ENCODE measurements at places on chromosomes 6 and 20.

DNA sequence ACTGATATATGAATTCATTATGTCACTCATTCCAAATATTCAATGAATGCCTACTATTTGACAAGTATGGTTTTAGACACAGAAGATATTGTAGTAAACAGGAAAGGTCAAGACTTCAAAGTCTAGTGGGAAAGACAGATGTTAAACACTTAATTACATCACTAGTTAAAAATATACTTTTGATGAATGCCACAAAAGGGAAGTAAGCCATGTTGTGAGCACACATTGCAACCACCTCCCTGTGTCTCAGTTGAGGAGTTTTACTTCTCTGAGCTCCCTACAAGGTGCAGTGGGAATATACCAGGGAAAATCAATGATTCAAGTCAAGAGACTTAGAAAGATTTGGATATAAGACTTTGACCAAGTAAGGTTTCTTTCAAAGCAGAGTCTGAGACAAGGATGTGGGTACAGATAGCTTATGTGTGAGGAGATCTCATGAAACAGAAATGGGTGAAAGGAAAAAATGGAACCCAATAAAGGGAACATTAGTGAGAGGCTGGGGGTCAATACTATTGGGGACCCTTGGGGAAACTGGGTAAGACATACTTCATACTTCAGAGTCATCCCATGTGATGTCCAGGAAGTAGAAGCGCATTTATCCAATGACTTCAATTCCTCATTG, 503.7 kb downstream of the KIF16B start:
- no peak for DNase-seq

DNA sequence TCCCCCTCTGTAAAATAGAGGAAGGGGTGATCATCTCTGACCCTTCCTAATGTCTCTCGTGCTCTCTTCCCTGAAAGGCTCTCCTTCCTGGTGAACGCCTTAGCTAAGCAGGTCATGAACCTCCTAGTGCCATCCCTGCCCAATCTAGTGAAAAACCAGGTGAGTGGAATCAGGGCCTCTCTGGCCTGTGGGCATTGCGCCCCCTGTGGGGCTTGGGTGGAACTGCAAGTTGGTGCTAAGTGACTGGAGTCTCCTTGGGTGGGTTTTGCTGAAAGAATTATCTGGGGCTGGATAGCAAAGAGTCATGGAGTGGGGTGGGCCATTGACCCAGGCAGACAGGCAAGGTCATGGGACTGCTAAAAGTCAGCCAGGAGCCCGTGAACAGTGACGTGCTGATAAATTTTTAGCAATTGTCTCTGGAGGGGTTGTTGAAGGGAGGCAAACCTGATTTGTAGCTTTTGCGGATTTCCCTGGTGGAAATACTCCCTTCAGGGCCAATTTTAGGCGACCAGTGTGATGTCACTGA, 8.9 kb downstream of the BPIFB1 start:
- DNase-seq, result peak; percentile 76

DNA sequence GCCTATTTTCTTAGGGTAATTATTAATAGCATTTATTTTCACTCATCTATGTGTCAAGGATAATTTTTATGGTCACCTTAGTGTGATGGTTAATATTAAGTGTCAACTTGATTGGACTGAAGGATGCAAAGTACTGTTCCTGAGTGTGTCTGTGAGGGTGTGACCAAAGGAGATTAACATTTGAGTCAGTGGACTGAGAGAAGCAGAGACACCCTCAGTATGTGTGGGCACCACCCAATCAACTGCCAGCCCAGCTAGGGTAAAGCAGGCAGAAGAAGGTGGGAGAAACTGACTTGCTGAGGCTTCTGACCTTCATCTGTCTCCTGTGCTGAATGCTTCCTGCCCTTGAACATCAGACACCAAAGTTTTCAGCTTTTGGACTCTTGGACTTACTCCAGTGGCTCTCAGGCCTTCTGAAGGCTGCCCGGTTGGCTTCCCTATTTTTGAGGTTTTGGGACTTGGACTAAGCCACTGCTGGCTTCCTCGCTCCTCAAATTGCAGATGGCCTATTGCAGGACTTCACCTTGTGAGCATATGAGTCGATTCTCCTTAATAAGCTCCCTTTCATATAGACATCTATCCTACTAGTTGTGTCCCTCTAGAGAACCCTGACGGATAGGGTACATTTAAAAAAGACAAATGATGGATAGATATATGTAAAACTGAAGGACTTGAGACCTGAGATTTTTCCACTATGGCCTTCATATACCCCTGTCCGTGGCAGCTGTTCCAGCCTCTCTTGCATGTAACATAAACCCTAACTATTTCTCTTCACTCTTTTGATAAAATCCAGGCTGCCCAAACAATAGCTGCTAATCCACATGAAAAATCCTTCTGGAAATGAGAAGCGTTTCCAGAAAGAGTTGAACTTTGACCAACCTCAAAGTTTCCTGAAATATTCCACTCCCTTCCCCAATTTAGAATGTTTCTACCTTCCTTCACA, 62.1 kb upstream of the RGS17 start:
- no peak for DNase-seq

DNA sequence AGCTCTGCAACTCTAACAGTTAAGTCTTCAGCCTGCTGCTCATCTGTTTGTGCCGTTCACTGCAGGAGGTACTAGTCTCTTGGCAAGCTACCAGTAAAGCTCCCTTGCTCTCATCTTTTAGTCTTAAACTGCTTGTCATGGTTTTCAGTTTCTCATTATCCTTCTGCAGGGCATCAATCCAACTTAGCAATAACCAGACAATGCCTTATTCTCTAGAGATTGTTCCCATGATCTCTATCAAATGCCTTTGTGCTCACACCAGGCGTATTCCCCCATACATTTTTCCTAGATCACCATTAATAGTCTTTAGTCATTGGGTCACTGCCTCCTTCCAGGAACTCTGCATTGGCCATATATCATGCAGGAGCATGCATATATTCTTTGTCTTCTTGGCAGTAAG, 171.3 kb downstream of the GRM1 start:
- no peak for DNase-seq

DNA sequence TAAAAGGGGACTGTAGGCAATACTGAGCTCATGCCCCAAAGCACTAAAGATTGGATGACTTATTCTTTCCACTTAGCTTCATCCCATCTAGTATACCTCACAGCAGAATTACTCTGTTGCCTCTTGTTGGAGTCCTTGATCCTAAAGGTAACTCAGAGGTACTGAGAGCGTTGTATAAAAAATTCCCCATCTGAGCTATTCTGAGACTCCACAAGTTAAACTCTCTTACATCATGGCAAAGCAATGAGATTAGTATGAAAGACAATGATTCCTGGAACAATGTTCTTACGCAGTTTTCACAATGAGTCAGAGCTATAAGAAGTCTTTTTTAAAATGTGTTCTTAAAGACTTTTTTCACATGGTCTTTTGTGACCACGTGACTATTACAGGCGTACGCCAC, 370.1 kb downstream of the ADGRB3 start:
- no peak for DNase-seq

GRCh38 chr6:126042001-126042419, 55.7 kb downstream of the TRMT11 start:
- no peak for DNase-seq

- DNase-seq, result no peak
Measured at GRCh38 chr6:97177905-97178304, 105.1 kb downstream of the MMS22L start.

DNA sequence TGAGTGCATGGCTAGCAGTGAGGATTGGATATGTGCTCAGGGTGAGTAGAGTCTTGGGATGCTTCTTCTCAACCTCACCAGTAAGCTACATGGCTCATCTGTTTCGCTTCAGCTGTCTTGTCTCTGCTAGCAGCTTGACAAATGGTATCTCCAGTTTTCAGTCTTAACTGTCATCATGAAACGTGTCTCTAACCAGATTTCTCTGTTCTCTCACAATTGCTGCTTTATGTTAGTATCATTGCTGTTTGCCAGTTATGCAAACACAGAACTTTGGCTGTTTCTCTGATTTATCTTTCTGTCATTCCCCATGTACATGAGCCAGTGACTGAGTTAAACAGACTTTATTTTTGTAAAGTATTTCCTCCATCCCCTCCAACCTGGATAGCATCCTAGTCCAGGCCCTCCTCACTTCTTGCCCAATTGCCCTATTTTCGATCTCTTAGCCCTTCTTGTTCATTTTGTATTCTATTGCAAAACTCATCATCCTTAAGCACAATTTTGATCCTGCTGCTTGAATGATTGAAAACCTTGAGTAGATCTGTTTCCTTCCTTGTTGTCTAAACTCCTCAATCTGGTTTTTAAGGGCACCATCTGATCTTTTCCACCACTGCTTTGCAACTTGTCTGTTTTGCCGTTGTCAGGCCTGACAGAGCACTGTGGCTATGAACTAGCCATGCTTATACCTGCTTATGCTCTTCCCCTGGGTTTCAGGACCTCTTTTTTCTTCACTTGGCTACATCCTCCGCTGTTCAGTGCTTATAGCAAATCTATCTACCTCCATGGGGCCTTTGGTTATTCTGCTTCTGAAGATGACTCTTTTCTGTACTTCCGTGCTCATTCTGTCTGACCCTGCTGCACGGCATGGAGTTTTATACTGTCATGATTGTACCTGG, 37.7 kb upstream of the ADIG start:
- DNase-seq, result no peak

DNA sequence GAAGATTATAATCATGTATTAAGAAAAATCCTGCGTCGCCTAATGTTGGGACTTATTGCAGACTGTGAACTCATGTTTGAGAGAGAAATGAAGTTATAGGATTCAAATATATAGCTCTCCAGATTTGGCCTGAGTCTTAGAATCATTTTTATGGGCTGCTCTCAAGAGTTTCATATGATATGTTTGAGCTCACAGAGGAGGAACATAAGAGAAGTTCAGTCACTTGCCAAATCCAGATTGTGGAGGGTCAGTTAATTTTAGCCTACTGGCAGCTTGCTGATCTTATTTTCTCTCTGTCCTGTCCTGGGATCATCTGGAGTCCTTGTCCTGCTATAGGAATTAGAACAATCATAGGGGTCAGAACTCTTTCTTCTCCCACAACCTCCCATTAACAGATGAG, 186.1 kb upstream of the SUPT3H start:
- no peak for DNase-seq

GRCh38 chr20:50855498-50856474, 60.9 kb downstream of the BCAS4 start:
- DNase-seq, result peak; percentile 77

DNA sequence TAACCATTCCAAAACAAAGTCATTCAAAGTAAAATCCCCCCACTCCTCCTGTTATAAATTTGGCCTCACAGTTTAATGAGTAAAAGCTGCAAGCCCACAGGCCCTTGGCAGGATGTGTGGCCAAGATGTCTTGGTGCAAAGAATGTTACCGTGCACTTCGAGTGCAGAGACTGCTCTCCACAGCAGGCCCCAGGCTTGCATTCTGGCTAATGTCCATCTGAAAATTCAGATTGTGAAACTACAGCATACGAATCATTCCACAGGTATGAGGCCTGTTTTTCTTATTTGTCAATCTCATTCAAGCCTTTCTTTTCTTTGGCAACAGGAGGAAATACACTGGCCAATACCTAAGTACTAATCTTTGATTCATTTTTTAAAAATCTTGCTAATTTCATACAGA, 7.1 kb downstream of the RPS6KA2 start:
- DNase-seq, result no peak

DNA sequence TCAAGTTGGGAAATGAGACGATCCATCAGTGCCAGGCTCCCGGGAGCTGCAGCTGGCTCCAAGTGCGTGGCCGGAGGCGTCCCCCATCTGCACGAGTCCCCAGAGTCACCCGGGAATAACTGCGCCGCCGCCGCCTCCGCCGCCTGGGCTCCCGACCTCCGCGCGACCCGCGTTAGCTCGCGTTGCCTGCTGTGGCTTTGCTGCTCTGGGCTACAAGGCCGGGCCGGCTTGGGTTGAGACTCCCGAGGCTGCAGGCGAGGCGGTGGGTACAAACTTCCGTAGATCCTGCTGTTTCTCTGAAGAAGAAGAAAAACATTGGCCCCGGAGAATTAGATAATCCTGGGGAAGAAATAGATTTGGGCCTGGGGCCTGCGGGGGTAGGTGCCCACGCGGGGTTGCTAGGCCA, 7.4 kb upstream of the LAMP5 start:
- peak; percentile 52 for DNase-seq

DNA sequence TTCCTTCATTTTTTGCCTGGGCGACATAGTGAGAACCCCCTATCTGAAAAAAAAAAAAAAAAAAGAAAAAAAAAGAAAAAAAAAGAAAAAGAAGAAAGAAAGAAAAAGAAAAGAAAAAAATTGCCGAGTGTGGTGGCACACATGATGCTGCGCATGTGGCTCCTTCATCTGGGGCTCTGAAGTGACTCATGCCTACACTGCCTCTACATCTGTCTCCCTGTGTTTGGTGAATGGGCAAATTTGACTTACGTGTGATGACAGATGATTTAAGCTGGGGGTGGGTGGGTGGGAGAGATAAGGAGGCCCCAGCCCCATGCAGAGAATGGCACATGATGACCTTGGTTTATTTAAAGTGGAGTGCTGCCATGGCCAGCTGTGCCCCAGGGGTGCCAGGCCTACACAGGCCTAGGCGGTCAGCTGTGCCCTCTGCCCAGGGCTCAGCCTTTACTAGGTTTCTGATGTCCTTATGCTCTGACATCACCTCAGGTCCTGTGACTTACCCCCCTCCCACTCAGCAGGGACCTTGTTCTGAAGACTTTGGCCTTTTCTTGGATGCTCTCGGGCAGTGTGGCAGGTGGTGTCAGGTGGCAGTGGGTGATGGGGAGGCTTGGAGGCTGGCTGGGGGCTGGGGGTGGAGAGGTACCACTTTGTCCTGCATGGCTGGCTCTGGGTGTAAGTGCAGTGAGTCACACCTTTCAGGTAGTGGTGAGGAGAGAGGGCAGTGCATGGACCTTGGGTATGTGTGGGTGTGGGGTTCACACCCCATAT, 41.1 kb downstream of the VEGFA start:
- DNase-seq, result no peak

DNA sequence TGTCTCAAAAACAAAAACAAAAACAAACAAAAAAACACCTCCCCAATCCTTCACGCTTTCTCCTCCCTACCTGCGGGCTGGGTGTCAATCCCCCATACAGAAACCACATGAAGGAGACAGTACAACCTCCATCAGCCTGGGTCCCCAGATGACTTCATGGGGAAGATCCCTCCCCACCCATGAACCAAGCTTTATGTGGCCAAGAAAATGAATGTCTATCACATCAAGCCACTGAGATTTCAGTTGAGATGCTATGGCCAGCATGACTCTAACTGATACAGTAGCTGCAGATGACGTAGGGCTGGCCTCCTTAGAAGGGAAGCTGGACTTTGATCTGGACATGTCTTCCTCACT, 21.2 kb upstream of the BNIP5 start:
- no peak for DNase-seq

DNA sequence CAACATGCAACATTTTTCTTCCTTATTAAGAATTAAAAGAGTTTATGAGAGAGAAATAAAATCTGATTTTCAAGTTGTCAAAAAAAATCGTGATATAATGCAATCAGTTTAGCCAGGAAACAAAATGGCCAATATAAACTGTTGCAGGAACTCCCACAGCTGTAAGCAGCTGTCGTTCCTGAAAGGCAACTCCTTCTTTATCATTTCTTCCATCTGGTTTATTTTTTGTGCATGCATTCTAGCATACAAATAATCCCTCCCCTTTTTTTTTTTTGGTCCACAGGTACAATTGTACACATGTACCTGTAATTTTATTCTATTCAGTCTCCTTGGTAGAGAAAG, 19.7 kb downstream of the TRAF3IP2 start:
- DNase-seq, result no peak

GRCh38 chr6:169265486-169266131, 12.0 kb upstream of the THBS2 start:
- no peak for DNase-seq
